ENCODE measurements at places on chromosomes 7 and 10.

DNA sequence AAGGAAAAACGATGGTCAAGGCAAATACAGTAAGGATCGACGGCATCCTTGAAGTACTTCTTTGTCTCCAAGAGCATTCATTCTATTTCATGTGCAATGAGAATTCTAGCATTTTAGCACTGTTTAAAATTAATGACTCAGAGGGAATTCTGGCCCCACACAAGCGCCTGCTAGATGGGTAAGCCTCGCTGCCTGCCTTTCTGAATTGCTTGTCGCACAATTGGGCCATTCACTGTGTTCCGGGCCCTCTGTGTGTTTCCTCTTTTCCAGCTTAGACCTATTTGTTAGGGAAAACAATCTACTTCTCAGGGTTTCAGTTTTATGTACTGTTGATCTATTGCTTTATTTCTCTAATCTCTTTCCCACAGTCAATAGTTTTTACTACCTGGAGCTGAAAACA is 204.7 kb upstream of the ZNF32 start:
- DNase-seq, result no peak

- DNase-seq, result no peak
These were observed 26.3 kb upstream of the ADGRA1 start for GRCh38 chr10:133061296-133062038.

GRCh38 chr7:113085781-113086390 is 741 bp downstream of the GPR85 start:
- DNase-seq, result no peak

GRCh38 chr7:116261904-116262303 is 51.6 kb downstream of the TES start:
- DNase-seq, result no peak

- no peak for DNase-seq
These were observed 85.5 kb downstream of the SLC25A13 start for GRCh38 chr7:96236198-96237039.

DNA sequence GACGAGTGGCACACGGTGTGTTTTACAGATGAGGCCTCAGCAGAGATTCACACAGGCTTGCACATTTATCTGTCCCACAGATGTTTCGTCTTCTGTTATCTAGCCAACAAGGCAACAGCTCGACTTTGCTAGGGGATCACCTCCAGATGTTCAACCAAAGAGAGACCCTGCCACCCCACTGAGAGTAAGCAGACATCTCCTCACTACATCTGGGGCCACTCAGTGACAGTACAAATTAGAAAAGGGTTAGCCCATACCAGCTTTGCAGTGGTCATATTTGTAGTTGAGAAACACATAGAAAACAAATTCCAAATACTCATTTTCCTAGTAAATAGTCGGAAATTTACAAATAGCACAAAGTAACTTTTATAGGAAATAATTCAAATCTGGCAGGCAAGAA is 164.2 kb downstream of the HDAC9 start:
- no peak for DNase-seq

GRCh38 chr10:13404791-13405190 is 56.7 kb upstream of the SEPHS1 start:
- DNase-seq, result peak; percentile 21

DNA sequence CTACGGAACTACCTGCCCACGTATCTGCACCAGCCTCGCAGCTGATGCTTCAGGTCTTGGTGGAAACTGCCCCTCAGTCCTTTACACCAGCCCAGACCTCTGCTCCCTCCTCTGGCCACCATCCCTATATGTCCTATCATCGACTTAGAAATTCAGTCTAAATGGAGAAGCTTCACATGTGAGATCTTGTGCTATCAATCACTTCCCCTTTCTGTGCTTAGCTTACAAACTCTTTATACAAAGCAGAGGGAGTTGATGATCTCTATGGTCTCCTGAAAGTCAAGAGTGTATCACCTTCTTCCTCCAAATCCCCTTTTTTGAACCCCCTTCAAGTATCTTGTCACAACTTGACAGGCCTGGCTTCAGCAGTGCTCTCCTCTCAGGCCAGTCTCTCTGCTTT is 30.7 kb downstream of the ZNF777 start:
- DNase-seq, result no peak

GRCh38 chr10:5078547-5079180 is 15.6 kb upstream of the AKR1C3 start:
- DNase-seq, result no peak

GRCh38 chr7:16758036-16758435 is 4.5 kb downstream of the TSPAN13 start:
- no peak for DNase-seq

DNA sequence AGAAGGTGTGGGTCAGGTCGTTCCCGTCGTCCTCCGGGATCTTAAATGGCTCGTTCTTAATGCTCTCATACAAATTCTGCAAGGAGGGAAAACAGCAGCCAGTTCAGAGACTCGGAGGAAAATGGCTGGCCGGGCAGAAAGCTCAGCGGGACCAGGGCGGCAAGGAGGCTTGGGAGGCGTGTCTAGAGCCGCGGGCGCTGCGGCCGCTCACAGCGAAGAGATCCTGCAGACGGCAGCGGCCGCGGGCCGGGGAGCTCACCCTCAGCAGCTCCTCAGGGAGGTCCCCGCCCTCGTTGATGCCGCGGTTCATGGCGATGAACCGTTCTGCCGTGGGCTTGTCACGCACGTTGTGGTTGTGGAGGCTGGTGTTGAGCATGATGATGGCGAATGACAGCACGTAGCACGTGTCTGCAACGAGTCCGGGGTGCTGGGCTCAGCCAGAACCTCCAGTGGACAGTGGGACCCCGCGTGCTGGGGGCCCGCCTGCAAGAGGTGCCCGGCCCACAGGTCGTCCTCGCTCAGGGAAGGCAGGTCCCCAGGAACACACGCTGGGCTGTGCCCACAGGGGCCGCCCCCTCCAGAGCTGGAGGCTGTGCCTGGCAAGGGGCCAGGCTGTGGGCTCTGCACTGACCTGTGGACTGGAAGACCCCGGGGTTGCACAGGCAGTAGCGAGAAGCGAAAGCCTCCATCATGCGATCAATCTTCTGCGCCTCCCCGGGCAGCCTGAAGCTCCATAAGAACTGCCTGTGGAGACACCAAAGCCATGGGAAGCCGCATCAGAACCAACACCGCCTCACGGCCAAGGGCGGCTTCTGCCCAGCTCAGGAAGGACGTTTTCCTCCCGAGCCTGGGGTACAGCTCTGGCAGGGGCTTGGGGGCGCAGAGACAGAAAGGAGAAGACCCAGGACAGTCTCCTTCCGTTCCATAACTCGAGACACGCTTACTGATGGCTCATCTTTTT is 101.6 kb downstream of the CYTH3 start:
- DNase-seq, result no peak

- no peak for DNase-seq
These were observed 319.2 kb upstream of the PLXDC2 start for GRCh38 chr10:19497026-19497425.

DNA sequence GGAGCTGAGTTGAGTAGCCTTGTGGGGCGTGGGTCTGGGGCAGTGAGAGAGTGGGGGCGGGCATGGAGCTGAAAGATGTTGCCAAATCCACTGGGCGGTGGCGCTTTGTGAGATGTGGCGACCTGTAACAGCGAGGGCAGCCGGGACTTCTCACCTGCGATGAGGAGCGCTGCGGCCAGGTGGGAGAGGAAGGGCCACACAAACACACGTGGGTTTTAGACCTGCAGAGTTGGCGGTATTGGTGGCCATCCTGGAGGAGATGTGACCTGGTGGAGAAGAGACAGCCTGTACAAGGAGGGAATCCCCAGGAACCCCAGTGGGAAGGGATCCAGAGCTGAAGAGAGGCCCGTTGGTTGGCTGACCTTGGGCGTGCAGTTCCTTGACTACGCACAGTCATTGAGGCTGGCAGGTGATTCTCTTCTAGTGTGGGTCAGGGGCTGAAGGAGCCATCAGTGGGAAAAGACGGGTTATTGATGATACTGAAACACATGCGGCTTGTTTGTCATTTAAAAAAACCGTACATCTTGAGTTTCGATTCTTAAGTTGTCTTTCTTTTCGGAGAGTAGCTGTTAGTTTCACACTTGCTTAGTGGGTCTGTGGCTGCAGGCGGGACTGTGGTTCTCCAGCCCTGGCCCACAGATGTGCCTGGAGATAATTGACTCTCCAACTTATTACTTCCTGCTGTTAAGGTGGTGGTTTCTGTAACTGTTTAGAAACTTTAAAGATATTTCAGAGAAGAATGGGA is 2.4 kb downstream of the CHST12 start:
- no peak for DNase-seq

DNA sequence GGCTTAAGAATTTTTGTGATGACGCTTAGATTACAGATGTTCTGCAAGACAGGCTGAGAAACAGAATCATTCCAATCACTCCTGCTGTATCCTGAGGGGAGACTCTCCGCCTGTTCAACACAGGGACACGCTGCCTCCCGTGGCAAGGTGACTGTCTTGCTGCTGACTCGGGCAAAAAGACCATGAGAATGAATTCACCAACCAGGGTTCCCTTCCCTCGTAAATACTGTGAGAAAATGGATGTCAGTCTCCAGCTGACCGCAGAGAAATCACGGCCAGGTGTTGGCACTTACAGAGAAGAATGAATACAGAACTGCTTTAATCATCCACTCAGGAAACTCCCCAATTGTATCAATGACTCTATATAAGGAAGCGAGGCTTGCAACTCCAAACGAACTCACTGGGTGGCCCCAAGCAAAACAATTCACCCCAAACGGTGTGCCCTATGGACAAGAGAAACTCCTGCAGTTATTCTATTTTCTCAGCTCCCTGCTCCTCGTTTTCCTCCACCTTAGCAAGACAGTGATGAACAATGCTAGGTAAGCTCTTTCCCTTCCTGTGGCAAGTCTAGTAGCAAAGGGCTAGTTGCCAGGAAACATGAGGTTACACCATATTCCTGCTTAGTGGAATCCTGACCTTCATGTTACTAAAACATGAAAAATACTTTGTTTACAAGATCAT is 22.8 kb downstream of the GNA12 start:
- DNase-seq, result no peak

DNA sequence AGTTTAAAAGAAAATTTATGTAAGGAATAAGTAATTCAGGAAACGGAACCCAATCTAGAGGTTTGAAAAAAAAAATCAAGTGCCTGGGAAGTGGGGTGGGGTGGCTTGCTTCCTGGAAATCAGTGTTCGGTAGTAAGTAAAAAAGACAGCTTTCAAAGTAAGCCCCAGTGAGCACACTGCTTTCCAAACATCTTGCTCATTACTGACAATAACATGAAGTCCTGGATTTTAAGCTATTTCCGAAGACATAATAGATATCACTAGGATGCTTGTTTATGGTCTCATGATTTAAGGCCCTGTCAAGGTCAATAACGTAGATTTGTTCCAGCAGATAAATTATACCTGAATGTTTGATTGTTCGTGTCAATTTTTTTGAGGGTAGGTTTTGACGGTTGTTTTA is 1.3 kb downstream of the STAMBPL1 start:
- DNase-seq, result no peak

- DNase-seq, result no peak
These were observed 72.4 kb upstream of the KDM7A start for GRCh38 chr7:140249036-140249806.

DNA sequence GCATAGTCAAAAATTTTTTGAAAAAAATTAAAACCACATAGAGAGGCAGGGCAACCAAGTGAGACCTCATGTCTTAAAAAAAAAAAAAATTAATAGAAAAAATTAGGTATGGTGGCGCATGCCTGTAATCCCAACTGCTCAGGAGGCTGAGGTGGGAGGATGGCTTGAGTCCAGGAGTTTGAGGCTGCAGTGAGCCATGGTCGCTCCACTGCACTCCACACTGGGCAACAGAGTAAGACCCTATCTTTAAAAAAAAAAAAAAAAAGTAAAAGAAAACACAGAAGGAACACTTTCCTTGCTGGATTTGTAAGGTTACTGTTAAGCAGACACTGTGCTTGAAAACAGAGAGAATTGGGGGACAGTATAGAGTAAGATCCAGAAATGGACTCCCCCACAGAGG is 58.1 kb downstream of the ALOX5 start:
- DNase-seq, result no peak

DNA sequence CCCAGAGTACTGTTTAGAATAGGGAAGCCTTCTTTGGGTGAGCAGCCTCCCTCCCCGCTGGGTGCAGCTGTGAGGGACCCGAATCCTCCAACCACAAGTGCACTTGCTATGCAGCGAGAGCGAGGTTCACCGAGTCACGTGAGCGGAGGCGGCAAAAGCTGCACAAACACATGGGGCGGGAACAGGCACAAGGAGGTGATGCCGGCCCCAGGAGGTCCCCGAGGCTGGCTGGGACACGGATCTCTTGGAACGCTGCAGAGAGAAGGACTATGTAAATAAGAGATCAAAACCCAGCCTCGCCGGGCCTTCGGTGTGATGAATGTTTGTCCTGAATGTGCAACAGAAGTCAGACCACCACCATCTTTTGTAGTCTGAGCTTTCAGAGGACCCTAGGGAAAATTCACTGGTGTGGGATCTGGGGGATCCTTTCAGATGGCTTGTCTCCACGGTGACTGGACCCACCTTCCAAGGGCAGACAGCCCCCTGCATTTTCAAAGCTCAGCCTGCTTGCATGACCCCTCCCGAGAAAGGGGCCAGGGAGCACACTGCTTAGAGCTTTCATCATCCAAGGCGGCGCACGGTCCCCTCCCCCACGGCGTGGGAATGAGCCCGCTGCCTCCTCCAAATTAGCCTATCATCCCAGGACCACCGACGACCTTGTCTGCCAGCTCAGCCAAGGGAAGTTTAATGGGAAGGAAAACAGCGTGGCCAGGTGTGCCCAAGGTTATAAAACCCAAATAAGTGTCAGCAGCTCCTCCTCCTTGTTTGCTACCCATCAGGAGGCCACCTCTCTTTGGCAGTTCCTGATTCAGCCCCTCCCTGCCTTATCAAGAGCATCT is 327.7 kb downstream of the CXCL12 start:
- no peak for DNase-seq

- no peak for DNase-seq
These were observed 12.7 kb downstream of the XRCC2 start for GRCh38 chr7:152663148-152663740.

DNA sequence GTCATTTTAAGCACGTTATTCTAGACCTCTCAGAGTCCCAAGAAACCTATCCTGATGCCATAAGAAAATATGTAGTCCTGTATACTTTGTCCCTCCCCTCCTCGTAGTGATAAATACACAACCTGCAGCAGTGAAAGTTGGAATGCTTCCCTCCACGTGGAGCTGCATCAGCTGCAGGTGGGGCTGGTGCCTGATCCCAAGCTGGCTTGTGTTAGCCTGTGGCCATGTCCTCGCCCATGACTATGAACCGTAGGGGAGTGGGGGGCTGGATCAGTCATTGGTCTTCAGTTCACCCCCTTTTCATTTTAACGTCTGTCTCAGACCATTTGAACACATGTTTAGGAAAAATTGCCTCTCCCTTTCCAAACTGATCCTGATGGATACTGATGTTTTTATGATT is 171.4 kb upstream of the HABP2 start:
- DNase-seq, result no peak

- DNase-seq, result no peak
These were observed 20.2 kb downstream of the PDCD11 start for GRCh38 chr10:103416436-103417147.

GRCh38 chr7:38367301-38367890 is 94.0 kb upstream of the TARP start:
- no peak for DNase-seq

GRCh38 chr10:71031603-71032002 is 143.2 kb upstream of the PCBD1 start:
- DNase-seq, result no peak

Measured in NCI-H1048 (cell line).